CD4-positive, CD25-positive, alpha-beta regulatory T cell (primary cell): ENCODE measurements at places on chromosomes 1 and 21. TPM values are rescaled to one million over a fixed set of nuclear protein-coding genes. Genes with fewer than 3 reads are reported as not detected.

The NBPF4 gene
- polyA plus RNA-seq: not detected

The SLC2A5 gene
- not detected for polyA plus RNA-seq

The KIF17 gene
- not detected for polyA plus RNA-seq

The HRNR gene
- not detected for polyA plus RNA-seq

The TMEM52 gene
- not detected for polyA plus RNA-seq

The SEC16B gene
- polyA plus RNA-seq: not detected

The ADCY10 gene
- not detected for polyA plus RNA-seq

The HSD3B2 gene
- not detected for polyA plus RNA-seq

The PTPN22 gene
- 74.0 TPM for polyA plus RNA-seq

The INKA2 gene
- not detected for polyA plus RNA-seq

The MASP2 gene
- polyA plus RNA-seq: 0.15 TPM

The LPAR3 gene
- not detected for polyA plus RNA-seq

The DIO1 gene
- 0.09 TPM for polyA plus RNA-seq

The LCE3D gene
- not detected for polyA plus RNA-seq

GRCh38 chr1:112761714-112762480 is 46.8 kb upstream of the PPM1J start:
- no peak overlapping the region for H3K27ac ChIP-seq
- no peak for DNase-seq

DNA sequence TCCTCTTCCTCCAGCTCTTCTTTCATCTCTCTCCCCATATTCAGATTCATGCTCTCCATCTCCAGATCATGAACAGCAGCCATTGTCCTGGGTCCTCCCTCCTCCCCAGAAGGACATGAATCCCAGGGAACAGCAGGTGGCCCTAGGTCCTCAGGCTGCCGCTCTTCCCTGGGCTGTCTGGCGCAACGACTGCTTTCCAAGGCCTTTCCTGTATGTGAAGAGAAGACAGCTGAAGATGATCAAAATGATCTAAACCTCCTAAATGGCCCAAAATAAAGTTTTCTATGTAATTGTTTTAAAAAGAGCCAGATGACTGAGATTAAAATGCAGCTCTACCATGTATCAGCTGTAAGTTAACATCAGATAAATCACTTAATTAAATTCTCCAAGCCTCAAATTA is 22.5 kb downstream of the RHBDL2 start:
- H3K4me1 ChIP-seq: no peaks in the 10 kb centered on the region
- DNase-seq: no peak
- no peak overlapping the region for H3K4me3 ChIP-seq
- no peaks in the 10 kb centered on the region for H3K27me3 ChIP-seq

- H3K36me3 ChIP-seq: no peaks in the 10 kb centered on the region
- DNase-seq: no peak
These were observed 26.0 kb upstream of the KCNK2 start for GRCh38 chr1:215056584-215056983.

DNA sequence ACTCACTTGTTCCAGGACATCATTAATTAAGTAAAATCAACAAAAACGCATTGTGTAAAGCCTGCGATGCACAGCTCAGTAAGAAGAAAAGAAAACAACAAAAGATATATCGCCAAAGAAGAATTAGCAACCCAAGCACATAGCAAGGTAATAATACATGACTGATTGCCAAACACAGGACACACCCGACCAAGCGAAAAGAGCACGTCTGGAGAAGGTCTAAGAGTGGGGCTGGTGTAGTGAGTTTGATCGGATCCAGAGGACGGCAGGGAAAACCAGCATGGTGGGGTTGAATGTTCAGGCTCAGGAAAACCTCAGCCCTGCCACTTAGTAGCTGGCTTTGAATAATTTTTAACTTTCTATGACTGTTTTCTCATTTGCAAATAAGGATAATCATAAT is 69.8 kb downstream of the JAK1 start:
- DNase-seq: no peak
- H3K27me3 ChIP-seq: no peaks in the 10 kb centered on the region
- peaks cover 5% of the 10 kb centered on the region for H3K36me3 ChIP-seq
- peaks cover 89% of the 10 kb centered on the region for H3K4me1 ChIP-seq
- no peak overlapping the region for H3K27ac ChIP-seq
- H3K4me3 ChIP-seq: no peak overlapping the region

GRCh38 chr1:29361686-29362085 is 125.4 kb downstream of the PTPRU start:
- H3K27me3 ChIP-seq: no peaks in the 10 kb centered on the region
- H3K4me3 ChIP-seq: no peak overlapping the region
- DNase-seq: no peak

GRCh38 chr1:47210666-47211065 is 20.8 kb upstream of the PDZK1IP1 start:
- no peak overlapping the region for H3K27ac ChIP-seq
- peaks cover 5% of the 10 kb centered on the region for H3K27me3 ChIP-seq
- H3K4me1 ChIP-seq: no peaks in the 10 kb centered on the region

DNA sequence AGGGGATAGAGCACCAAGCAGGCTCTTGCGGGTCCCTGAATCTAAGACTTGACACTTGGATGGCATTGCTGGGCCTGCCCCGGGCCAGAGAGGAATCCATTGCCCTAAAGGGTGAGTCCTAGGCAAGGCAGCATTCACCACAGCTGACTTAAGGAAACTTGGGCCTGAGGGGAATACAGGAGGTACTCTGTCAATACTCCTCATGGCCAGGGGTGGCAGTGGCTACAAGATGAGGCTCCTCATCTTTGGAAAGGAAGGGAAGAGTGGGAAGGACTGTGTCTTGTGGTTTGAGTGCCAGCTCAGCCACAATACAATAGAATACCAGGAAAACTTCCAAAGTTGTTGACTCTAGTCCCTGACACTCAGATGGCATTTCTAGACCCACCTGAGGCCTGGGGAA is 5.1 kb downstream of the KRTAP22-1 start:
- no peak for DNase-seq
- no peaks in the 10 kb centered on the region for H3K36me3 ChIP-seq
- H3K4me1 ChIP-seq: no peaks in the 10 kb centered on the region
- no peak overlapping the region for H3K27ac ChIP-seq
- H3K27me3 ChIP-seq: no peaks in the 10 kb centered on the region

- H3K36me3 ChIP-seq: no peaks in the 10 kb centered on the region
- no peak overlapping the region for H3K27ac ChIP-seq
- no peaks in the 10 kb centered on the region for H3K4me1 ChIP-seq
- no peak overlapping the region for H3K4me3 ChIP-seq
- DNase-seq: no peak
These were observed 90.7 kb upstream of the WLS start for GRCh38 chr1:68322837-68323687.

DNA sequence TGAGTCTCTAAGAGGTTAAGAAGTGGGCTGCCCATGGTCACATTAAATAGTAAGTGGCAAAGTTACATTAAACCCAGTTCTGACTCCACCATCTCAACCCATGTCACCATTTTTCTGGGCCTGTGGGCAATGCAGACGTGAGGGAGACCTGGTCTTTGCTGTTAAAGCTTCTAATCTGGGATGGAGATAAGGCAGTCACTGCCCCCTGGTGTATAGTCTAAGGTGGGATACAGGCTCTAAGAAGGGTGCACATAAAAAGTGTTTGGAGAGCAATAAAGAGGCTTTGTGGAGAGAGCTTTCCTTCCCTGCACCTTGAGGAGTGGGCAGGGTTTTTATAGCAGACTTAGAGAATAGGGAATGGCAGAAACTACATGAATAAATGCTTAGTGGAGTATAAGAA is 141.3 kb downstream of the ROR1 start:
- H3K36me3 ChIP-seq: no peaks in the 10 kb centered on the region
- no peak overlapping the region for H3K27ac ChIP-seq
- H3K4me3 ChIP-seq: no peak overlapping the region
- H3K4me1 ChIP-seq: no peaks in the 10 kb centered on the region
- DNase-seq: peak; percentile 5

GRCh38 chr1:39142401-39143060 is 62.0 kb upstream of the MACF1 start:
- no peaks in the 10 kb centered on the region for H3K36me3 ChIP-seq
- DNase-seq: no peak
- H3K27me3 ChIP-seq: peaks cover 4% of the 10 kb centered on the region
- H3K4me1 ChIP-seq: no peaks in the 10 kb centered on the region
- no peak overlapping the region for H3K27ac ChIP-seq
- H3K4me3 ChIP-seq: no peak overlapping the region

GRCh38 chr1:10975567-10976326 is 36.7 kb upstream of the TARDBP start:
- no peak for DNase-seq
- H3K27me3 ChIP-seq: no peaks in the 10 kb centered on the region
- no peaks in the 10 kb centered on the region for H3K36me3 ChIP-seq
- H3K27ac ChIP-seq: no peak overlapping the region

DNA sequence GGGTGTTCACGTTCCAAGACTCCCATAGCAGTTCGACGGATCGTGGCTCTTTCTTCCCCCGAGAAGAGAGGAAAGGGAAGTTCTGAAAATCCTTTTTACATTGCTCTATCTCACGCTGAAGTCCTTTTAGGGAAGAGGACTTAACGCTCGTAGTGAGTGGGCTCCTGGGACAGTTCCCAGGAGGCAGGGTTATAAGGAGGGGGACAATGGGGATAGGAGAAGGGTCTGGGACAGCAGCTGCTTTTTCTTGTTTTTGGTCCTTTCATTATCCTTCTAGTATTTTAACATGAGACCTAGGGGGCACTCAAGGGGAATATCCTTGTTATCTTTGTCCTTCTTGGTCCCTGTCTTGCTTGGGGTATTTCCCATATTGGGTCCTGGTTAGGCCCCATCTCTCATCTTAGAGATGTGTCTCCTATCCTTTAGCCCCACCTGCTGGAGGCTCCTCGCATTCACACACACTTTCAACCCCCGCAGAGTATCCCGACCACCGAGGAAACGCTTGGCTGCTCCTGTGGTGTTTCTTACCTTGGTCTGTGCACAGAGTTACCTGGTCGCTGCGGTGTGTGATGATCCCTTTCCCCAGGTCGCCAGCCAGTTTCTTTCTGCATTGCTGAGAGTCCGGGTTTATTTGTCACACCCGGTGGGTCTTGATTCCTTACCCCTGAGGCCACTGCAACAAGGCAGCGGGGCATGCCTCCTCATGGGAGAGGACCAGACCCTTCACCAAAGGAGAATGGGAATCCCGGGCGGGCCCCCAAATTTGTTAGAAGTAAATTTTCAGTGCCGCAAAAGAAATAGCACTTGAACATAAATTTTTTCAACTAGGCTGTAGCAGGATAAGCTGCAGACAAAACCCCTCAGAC is 29.7 kb downstream of the SCCPDH start:
- no peak overlapping the region for H3K27ac ChIP-seq
- DNase-seq: peak; percentile 45
- H3K36me3 ChIP-seq: no peaks in the 10 kb centered on the region
- H3K4me3 ChIP-seq: no peak overlapping the region
- H3K4me1 ChIP-seq: no peaks in the 10 kb centered on the region

GRCh38 chr1:94463056-94463764 is 45.0 kb downstream of the ABCD3 start:
- no peaks in the 10 kb centered on the region for H3K27me3 ChIP-seq
- no peaks in the 10 kb centered on the region for H3K4me1 ChIP-seq
- no peak overlapping the region for H3K4me3 ChIP-seq
- no peak for DNase-seq

GRCh38 chr21:44792702-44793591 is 8.7 kb downstream of the UBE2G2 start:
- H3K4me1 ChIP-seq: peaks cover 7% of the 10 kb centered on the region
- H3K4me3 ChIP-seq: no peak overlapping the region
- no peak overlapping the region for H3K27ac ChIP-seq
- H3K36me3 ChIP-seq: peaks cover 14% of the 10 kb centered on the region

GRCh38 chr1:19021845-19022244 is 65.4 kb upstream of the IFFO2 start:
- no peaks in the 10 kb centered on the region for H3K27me3 ChIP-seq
- DNase-seq: no peak
- no peaks in the 10 kb centered on the region for H3K36me3 ChIP-seq
- no peak overlapping the region for H3K4me3 ChIP-seq
- no peak overlapping the region for H3K27ac ChIP-seq
- H3K4me1 ChIP-seq: no peaks in the 10 kb centered on the region

DNA sequence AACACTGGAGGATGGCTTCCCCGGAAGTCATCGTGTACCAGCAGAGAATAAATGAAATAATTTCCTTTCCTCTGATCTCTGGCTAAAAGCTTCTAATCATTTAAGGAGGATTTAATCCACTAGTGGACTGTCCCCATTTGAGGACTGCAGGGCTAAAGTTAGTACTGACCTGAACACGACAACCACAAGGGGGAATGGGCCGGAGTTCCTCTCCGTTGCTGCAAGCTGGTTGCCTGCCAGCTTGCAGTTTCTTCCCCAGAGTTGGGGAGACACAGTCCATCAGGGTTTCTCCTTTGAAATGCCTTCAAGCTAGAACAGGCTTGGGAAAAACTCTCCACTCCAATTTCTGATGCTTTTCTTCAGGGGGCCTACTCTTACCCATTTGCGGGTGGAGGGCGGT is 35.5 kb upstream of the NPL start:
- DNase-seq: no peak
- no peaks in the 10 kb centered on the region for H3K27me3 ChIP-seq
- H3K4me1 ChIP-seq: no peaks in the 10 kb centered on the region
- H3K27ac ChIP-seq: no peak overlapping the region
- H3K4me3 ChIP-seq: no peak overlapping the region

DNA sequence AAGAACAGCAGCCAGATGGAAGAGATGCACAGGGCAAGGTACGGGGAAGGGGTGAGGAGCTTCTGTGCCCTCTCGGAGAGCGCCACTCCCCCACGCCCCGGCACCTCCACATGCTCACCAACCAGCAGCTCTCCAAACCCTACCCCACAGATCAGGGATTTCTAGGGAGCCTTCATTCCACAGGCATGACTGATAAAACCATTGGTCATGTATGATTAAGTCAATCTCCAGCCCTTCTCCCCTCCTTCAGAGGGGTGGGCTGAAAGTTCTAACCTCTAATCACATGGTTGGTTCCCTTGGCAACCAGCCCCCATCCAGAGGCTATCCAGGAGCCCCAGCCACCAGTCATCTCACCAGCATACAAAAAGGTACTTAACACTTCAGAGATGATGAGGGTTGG is 144.7 kb downstream of the TGFBR3 start:
- H3K27ac ChIP-seq: no peak overlapping the region
- H3K4me3 ChIP-seq: no peak overlapping the region
- H3K4me1 ChIP-seq: no peaks in the 10 kb centered on the region
- no peak for DNase-seq
- H3K27me3 ChIP-seq: no peaks in the 10 kb centered on the region

- peak overlapping the region; percentile 95 for H3K27ac ChIP-seq
- H3K36me3 ChIP-seq: peaks cover 8% of the 10 kb centered on the region
- peaks cover 39% of the 10 kb centered on the region for H3K4me1 ChIP-seq
These were observed 948 bp downstream of the STK40 start for GRCh38 chr1:36384542-36385409.

DNA sequence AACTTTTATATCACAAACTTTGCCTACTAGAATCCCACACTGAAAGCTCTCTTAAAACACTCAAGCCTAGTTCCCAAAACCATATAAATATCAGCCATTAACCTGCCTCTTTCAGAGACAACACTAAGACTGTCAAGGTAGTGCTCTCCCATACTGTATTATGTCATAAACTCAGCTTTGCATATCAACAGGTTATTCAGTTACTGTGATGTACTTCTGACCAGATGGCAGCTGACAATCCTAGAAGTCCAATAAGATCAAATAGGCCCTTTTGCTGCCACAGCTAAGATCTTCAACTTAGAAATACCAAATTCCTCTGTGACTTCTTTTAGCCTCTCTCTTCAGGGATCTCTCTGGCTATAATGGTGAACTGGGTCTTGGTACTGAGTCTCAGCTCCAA is 97.2 kb downstream of the SPATA6 start:
- no peak for DNase-seq
- H3K4me1 ChIP-seq: no peaks in the 10 kb centered on the region
- no peaks in the 10 kb centered on the region for H3K36me3 ChIP-seq
- H3K4me3 ChIP-seq: no peak overlapping the region
- H3K27me3 ChIP-seq: no peaks in the 10 kb centered on the region
- no peak overlapping the region for H3K27ac ChIP-seq
